ENCODE measurements at places on chromosomes 4 and X.

DNA sequence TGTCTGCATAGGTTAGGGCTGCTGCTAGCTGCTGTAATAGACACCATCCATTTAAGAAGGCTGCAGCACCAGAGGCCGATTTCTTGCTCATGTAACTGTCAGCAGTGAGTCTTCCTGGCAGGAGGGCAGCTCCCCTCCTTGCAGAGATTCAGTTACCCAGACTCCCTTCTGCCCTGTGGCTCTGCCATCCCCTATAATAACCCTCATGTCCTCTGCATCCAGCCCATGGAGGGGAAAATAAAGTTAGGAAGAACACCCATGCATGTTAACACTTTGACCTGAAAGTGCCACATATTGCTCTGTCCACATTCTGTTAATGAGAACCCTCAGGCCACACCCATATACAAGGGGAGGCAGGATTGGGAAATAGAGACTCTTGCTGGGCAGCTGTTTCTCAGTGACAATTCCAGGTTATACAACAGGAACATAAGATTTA is 5.4 kb downstream of the STBD1 start:
- DNase-seq = no peak

DNA sequence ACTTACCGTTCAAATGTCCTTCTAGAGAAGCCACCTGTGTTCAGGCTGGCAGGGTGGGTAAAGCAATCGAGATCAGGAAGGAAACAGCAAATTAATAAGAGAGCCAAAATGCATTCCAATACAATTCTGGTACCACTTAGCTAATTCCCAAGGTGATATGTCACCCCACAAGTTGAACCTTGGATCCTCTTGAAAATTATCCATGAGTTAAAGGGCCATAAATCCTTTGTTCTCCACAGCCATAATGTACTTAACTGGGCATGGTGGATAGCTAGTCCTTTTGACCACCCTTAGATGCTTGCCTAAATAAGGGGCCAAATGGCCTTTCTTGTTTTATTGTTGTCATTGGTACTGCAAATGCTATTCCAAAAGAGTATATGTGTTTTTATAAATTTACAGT is 2.0 kb downstream of the TNMD start:
- no peak for DNase-seq

DNA sequence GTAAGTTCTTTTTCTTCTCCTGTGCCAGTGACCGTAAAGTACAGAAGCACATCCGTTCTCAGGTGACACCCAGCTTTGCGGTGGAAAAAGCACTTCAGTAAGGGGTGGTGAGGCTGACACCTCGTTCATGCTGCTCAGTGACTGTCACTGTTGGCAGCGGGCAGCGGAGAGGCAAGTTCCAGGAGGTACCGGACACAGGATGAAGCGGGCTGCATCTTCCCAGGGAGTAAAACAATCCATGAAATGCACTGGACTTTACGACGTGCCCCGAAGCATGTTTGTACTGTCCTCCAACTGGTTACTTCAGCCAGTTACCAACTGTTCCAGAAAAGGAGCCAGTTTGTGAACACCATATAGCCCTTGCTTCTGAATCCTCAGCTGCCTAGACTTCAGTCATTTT is 110.7 kb downstream of the ZNF827 start:
- no peak for DNase-seq

DNA sequence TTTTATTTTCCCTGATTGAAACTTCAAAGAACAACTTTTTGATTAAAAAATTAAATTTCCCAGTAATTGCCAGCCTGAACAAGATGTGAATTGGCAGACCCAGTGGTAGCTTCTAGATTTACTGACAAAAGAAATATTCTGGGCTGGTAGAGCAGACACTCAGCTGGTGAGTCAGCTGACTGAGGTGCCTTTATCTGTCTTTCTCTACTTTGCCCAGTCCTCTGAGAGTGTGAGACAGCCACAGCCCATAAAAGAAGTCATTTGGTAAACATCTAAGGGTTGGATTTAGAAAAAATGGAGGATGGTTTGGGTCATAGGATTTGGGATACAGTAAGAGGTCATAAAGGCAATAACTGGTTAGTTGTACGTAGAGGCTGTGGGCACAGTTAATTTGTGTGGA is 54.5 kb downstream of the CCSER1 start:
- DNase-seq = no peak

- DNase-seq = no peak
Measured at GRCh38 chrX:66919280-66919832, 280.5 kb upstream of the EDA2R start.

DNA sequence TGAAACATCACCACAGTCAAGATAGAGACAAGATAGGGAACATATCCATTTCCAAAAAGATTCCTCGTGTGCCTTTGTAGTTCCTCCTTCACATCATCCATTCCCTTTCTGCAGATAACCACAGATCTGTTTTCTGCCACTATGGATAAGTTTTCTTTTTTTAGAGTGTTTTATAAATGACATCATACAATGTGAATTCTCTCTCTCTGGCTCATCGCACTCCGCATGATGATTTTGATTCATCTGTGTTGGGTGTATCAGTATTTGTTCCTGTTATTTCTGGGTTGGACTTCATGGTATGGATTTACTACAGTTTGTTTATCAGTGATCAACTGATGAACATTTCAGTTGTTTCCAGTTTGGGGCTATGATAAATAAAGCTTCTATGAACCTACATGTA is 23.2 kb upstream of the ANXA3 start:
- no peak for DNase-seq

DNA sequence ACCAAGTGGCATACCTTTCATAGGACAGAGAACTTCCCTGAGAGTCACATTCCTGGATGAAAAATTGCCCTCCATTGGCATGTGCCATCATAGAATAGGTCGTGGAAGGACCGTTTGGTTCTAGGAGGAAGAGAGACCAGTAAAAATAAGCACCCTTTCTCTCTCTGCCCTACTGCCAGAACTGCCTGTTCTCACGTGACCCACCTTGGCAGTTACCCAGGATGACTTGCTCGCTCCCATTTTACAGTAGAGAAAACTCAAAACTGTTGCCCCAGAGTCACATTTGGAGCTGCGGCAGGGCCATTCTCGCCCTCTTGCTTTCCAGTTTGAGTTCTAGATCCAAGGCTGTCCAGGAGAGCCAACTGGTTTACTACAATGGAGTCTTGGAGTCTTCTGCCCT is 1.1 kb upstream of the NLGN3 start:
- DNase-seq = no peak

DNA sequence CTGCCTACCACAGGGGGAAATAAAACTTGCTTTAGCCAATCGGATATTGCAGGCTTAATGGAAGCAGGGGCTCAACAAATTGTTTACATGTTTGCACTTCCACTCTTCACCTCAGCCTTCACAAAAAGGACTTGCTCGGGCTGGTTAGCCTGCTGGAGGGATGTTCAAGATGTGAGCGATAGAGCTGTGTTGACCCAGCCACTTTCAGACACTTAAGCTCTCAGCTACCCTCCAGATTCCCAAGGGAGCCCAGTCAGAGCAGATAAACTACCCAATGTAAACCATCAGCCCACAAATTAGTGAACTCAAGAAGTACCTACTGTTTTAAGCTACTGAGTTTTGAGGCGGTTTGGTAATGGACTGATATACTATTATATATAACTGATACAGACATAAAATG is 508.4 kb upstream of the FTHL17 start:
- DNase-seq = no peak

GRCh38 chr4:170278460-170278859 is 188.7 kb upstream of the AADAT start:
- DNase-seq = no peak

GRCh38 chr4:83561381-83561780 is 25.5 kb downstream of the GPAT3 start:
- DNase-seq = no peak

DNA sequence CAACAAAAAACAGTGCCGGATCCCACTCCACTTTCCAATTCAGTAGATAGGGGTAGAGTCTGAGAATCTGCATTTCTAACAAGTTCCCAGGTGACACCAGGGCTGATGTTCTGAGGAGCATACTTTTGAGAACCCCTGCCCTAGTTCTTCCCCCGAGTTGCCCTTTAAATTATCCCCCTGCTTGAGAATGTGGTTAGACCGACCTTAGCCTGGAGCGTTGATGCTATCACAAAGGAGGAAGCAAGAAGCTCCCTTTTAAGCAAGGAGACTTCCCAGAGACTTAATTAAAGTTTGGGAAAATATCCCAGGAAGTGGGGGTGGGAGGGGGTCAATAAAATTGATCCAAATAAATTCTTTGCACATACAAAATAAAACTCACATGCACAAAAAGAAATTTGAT is 485.9 kb downstream of the SMARCA1 start:
- no peak for DNase-seq

DNA sequence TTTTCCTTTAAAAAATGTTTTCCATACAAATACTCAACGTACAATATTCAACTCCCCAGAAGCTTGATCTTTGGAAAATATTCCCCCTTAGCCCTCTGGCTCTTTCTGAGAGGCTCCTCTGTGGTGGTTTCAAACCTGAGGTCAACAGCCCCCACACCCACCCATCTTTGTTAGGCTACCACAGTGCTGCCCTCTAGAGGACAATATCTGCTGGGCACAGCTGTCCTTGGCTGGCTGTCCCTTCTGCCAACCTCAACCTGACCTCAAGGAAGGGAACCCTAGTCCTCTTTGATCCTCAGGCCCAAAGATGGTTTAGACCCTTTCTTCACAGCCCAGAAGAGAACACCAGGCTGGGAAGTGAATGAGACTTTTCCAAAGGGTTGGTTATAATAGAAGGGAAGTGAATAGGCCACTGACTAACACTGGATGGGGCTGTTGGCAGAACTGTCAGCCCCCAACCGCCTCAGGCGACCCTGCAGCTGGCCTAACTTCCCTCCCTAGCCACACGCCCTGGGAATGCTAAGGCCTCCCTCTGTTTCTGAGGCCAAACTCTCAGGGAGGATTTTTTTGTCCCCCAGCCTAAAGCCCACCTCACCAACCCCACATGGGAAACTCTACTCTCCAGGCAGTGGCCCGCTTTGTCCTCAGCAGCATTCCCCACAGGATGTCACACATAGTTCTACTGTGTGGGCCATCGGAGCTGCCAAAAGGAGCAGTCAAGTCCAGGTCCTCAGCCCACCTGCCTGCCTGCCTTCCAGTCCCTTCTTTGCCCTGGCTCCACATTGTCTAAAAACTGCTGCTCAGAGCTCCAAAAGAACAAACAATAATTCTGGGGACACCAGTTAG is 34.3 kb downstream of the NYX start:
- DNase-seq = no peak

GRCh38 chr4:190015538-190016368 is 11.3 kb downstream of the FRG2 start:
- no peak for DNase-seq

GRCh38 chr4:53050361-53050774 is 188.3 kb downstream of the RASL11B start:
- DNase-seq = no peak

DNA sequence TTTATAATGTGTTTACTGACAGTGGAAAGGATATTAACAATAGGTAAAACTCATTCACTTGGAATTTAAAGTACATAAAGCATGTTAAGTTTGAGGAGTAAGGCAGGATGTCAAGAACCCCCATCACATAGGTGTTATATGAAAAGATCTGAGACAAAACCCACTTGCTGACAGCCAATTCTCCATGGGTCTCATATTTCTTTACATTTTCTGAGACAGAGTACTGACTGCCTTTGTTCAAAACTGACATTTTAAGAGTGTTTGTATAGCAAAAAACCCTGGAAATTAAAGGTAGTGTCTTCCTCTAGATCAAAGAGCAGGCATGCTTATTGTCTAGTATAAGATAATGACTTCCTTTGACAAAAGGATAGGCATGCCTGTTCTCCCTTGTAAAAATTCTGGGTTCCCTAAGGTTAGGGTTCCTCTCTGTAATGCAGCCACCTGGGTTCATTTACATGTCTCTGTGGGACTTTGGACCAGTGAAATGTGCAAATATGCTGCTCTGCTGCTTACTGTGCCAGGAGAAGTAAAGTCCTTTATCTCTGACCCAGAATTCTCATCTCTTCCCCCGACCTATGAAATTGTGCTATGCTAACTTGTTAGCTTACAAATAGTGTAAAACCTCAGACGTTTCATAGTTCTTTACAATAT is 123.6 kb downstream of the PCDH18 start:
- no peak for DNase-seq

DNA sequence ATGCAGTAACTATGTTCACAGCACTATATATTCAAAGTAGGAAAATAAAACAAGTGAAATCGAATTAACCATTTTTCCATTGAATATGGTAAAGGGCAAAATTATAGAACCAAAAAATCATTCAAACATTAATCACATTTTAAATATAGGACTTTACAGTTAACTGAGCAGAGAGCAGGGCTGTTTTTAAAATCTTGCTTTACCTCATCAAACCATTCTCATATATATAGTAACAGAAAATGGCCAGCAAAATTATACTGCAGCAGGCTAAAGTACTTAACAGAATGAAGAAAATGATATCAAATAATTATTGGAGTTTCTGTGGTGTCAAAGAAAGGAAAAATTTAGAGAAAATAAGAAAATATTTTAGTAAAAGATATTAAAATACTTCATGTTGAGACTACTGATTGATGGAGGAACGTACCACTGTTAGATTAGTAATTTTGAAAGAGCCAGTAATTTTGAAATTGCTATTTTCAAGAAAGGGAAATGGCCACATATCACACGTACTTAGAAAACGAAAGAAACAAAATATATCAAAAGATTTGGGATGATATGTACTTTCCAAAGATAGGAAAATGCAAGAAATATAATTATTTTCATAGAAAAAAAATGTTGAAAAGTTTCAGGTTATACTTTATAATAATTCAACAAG is 813.7 kb downstream of the DMD start:
- no peak for DNase-seq

- no peak for DNase-seq
Measured at GRCh38 chr4:109795059-109795458, 6.7 kb downstream of the CFI start.

DNA sequence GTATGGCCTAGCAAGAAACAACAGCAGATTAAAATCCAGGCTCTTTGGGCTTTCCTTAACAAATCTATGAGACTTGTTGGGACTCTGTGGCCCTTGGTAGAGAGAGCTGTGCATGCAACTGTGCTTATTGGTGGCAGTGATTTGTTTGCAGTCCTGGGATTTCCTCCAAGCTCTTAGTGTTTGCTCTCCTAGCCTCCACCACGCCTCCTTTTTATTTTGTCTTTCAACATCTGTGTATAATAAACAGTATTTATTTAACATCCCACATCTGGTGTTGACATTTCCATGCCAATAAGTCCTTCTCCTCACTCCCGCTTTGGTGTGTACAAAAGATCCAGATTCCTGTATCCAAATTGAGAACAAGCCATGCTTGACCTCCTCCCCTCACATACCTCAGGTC is 3.1 kb downstream of the TNMD start:
- DNase-seq = no peak

- DNase-seq = no peak
Measured at GRCh38 chr4:1414831-1415680, 8.8 kb upstream of the NKX1-1 start.

DNA sequence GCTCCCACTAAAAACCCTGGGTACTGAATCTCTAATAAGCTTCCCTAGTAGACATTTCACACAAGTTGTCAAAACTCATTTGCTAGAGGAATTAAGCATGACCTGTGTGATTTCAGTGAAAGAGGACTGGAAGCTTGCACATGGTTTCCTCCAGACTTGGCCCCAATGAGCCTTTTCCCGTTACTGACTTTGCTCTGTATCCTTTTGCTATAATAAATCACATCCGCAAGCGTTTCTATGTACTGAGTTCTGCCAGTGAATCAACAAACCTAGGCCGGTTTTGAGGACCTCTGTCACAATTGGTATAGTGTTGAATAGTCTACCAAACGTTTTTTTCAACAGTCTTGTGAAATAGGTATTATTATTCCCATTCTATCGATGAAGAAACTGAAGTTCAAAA is 8.2 kb downstream of the ATP11C start:
- DNase-seq = no peak

GRCh38 chr4:152607178-152607577 is 71.3 kb upstream of the FBXW7 start:
- DNase-seq = no peak
